GM10248 (cell line): ENCODE measurements at places on chromosomes 7 and 10.
A peak's percentile ranks its signal among the peaks of the same experiment; 100 is the strongest.

DNA sequence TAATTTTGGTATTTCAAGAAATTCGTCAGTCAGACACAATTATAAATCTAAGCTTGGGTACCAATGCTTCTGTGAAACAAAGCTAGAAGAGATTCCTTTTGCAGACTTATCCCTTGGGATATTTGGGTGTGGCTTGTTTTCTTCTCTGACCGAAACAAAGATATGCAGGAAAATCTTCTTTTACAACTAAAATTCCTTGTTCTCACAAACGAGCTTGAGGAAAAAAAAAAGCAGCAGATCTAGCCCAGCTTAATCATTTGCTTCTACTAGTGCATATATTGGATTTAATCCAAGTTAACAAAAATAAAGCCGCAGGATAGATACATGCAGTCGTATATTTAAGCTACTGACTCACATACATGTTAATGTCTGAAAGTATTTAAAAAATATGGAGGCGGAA, 104.2 kb downstream of the PRTFDC1 start:
- DNase-seq = no peak

DNA sequence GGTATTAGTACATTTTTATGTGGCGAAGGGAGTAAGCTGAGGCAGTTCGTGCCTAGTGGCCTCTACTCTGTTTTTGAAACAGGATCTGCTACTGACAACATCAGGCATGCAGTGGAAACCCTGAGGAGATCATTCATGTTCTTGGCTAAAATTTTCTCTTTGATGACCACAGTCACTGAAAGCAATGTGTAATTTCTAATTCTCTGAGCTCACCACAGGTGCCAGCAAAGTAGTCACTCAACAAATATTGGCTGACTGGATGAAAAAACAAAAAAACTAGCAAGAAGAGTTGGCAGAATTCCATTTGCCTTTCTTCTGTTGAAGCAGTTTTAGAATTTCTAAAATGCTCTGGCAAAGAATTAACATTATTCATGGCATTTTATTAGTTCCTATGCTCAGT, 176.5 kb upstream of the KCTD7 start:
- DNase-seq = no peak

DNA sequence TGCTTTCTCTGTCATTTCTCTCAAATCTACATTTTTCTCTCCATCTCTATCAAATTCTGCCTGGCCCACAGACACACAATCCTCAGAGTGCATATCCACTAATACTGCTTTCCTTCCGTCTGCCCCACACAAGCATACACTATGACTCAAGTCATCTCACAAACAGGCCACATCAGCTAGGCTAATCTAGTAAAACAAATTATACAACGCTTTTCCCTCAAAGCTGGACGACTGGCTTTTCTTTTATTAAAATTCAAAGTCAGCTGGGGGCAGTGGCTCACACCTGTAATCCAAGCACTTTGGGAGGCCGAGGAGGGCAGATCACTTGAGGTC, 161.1 kb downstream of the FAM107B start:
- no peak for DNase-seq

DNA sequence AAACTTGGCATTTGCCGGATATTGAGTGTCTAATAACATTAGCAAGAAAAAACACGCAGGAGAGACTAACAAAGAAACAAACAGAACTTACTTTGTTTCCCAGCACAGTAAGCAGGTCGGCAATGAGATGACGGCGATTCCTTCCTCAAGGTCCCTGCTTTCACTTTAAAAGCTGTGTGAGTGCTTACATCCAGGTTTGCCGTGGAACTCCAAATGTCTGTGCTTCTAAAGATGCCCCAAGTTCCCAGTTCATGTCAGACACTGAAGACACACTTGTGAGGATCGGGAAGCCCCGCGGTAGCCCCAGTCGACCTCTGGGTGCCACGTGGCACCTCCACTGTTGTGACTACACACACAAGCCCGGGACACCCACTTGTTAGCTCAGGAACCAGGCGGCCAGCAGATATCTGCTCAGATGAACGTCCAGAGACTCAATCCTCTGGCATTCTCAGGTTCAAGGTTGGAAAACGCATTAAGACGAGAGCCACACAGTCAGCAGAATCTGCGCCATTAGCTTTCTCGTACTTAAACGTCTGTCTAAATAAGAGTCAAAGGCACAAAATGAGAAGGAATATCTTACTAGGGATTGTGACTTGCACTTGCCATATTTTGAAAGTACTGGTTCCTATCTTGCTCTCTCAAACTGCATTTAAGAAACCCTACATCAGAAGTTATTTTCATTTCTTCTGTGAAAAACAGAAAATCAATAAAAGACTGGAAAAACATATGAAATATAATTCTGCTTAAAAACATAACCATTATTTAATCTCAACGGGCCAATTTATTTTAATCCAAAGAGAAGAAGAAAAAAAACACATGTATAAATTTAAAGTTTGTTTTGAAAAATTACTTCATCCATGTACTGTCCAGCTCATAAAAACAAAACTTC, 207.6 kb upstream of the KLF14 start:
- DNase-seq = no peak

GRCh38 chr10:128296253-128297007, 170.2 kb upstream of the MKI67 start:
- DNase-seq = no peak

- DNase-seq = no peak
These were observed 310.9 kb upstream of the ZNF32 start for GRCh38 chr10:43959364-43960134.

- no peak for DNase-seq
These were observed 442 bp downstream of the ANKRD2 start for GRCh38 chr10:97573021-97573420.

DNA sequence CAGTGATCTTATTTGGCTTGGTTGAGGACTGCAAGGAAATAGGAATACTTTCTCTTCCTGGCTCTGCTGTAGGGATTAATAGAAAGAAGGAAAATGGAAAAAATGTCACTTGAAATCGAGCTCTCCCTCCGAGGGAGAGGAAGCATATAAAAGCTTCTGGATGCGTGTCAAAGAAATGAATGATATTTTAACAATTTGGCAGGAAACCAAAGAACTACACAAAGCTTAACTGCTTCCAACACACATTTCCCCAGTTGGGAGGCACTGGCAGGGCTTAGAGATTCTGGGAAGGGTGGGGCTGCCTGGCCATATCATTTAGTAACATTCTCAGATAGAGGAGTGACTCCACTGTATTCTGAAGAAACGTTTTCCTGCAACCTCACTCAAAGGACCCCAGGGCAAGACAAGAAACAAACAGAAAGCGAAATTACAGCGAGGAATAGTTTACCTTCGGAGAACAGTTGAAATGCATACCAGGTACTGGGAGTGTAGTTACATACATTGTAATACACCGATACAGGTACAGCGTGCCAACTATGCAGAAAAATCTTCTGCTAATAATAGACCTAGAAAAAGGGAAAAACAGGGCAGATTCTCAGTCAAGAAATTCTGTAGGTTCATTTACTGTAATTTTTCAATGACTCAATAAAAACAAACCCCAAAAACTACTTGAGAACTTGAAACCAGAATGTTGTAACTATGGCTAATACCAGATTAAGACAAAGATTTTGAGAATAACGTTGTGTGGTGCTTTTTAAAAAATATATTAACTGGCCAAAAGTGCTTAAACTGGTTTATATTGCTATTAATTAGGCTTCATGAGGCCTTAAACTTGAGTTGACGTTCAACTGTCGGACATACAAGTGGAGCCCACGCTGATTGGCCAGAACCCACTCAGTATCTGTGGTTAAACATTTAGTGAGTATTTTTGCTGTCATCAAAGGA, 75.7 kb upstream of the ASAH2 start:
- no peak for DNase-seq

DNA sequence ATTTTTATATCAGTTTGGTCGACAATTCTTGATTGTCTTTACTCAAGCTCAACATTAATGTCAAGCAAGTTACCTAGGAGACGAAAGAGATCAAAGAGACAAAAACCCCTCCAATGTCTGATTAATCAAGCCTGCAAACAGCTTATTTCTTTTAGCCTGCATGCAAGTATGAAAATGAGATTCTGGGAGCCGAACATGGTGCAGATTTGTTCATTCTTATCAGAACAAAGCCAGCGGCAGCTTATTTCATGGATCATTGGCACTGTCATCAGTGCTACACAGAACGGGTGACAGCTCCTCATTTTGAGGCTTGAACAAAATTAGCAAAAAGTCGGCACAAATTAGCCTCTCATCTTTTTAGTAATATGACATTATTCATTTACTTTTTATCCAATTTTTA, 26.5 kb downstream of the FAM204A start:
- DNase-seq = no peak

GRCh38 chr7:55065079-55065478, 46.3 kb downstream of the EGFR start:
- no peak for DNase-seq

- DNase-seq = no peak
These were observed 13.8 kb upstream of the C10orf90 start for GRCh38 chr10:126684171-126684745.

DNA sequence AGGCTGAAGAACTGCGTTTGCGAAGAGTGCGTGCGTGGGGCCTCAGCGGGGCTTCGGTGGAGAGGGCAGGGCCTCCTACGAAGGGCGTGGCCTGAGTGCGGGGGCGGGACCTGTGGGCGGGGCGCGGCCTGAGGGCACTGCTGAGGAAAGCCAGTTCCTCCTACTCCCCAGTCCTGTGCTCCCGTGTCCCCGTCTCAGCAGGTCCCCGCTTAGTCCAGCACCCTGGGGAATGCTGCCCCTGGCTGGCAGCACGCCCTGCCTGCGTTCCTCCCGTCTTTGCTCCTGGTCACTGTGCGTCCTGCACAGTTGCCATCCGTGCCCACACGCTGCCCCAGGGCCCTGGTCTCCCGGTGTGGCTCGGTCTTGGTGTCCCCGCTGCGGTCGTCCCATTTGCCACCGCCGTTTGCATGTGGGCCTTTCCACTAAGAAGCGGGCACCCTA, 177.1 kb downstream of the ZNF248 start:
- no peak for DNase-seq

- DNase-seq = no peak
These were observed 47.3 kb upstream of the NPFFR1 start for GRCh38 chr10:70331160-70331485.

DNA sequence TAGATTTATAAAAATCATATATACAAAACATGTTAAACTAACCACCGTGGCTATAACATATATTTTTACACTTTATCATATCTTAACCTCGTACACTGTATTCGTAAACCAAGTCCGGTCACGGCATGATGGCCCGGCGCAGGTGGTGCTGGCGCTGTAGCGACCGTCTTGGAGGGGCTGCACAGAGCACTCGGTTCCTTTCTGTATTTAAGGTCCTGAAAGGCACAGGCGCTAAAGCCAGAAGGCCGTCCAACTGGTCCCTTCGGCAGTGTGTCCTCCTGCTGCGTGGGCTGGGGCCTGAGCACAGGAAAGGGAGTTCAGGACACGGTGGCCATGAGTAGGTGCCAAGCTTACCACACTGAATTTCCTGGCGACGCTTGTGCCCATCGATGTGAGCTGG, 33.8 kb downstream of the AMZ1 start:
- DNase-seq = no peak

DNA sequence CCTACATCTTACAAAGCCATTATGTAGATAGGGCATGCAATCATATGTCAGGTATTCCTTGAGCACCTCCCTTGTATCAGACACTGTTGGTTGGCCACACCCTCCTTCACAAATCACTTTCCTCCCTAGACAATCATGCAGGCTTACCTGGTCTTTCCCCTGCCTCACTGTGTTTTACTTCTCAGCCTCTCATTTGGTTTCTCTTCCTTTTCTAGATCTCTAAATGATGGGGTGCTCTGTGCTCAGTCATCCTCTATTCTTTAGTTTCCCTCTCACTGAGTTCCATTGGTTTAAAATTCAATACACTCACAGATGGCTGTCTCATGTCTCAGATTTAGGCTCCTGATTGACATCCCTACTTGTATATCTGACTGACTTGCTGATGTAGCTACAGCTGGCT, 31.4 kb downstream of the ANK3 start:
- peak; percentile 47 for DNase-seq

- DNase-seq = no peak
These were observed 53.5 kb downstream of the DNAJC12 start for GRCh38 chr10:67784474-67784873.

- DNase-seq = no peak
These were observed 58.3 kb upstream of the COMTD1 start for GRCh38 chr10:75294031-75294437.

DNA sequence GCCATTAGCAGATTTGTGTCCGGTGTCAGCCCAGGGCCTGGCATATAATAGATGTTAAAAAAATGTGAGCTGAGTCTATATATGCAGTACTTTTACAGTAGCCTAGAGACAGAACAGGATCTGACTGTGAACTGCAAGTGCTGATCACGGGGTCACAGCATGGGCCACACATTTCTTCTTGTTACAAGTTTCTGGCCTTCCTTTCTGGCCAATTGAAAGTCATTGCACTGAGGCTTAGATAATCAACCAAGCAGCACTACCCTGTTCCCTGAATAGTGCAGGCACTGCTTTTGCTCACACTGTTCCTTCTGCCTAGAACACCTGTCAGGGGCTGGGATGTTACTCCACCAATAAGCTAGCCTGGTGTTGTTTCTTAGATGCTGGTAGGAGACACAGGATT, 5.4 kb upstream of the MARVELD1 start:
- DNase-seq = no peak

DNA sequence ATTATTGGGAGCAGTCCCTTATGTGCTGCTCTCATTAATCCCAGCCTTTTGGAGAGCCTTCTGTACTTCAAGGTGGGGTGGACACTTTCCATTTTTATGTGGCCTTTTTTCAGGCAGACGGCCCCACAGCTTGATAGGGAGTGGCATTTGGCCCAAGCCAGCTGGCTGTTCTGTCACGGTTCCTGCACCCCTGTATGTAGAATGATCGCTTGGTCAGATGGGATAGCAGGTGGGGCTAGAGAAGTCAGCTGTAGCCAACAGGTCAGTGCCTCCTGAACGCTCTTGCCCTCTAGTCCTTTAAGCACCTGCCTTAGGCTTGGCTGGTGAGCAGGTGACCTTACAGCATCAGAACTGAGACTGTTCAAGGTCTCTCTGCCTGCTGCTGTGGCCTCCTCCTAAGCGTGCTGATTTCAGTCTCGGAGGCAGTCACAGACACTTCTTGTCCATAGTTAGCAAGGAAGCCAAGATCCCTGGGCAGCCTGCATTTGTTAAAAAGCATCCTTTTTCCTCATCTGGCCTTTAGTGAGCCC, 95.3 kb downstream of the LRRC4 start:
- no peak for DNase-seq

DNA sequence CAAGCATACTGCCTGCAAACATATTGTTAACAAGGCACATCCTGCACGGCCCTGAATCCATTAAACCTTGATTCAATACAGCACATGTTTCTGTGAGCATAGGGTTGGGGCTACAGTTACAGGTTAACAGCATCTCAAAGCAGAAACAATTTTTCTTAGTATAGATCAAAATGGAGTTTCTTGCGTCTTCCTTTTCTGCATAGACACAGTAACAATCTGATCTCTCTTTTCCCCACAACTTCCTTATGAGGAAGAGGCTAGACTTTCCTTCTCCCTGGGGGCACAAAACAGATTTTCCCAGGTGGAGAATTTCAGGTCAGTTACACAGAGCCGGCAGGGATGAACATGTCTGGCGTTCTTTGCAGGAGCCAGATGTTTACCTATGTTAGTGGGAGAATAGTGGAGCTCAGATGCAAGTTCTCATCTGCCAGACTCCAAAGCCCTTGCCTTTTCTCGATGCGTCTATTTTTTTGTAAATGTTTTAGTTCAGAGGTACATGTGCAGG, 37.5 kb upstream of the PFKFB3 start:
- no peak for DNase-seq
